ENCODE measurements at places on chromosomes 2 and 18.

DNA sequence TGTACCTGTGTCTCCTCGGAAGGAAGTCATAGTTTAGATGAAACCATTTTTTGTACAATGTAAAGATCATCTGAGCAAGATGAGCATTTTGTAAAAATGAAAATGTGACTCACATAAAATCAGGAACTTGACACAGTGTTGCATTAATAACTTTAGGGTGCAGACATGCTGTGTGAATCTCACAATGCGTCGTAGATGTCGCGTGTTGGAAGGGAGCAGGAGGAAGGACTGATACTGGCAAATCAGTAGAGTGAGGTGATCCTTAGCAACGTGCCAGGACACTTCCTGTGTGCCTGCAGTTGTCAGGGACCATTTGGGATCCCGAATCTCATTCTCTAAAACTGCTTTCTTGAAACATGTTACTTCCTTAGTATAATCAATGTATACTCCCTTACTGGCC, 103.1 kb downstream of the SH3BP4 start:
- DNase-seq, result no peak

DNA sequence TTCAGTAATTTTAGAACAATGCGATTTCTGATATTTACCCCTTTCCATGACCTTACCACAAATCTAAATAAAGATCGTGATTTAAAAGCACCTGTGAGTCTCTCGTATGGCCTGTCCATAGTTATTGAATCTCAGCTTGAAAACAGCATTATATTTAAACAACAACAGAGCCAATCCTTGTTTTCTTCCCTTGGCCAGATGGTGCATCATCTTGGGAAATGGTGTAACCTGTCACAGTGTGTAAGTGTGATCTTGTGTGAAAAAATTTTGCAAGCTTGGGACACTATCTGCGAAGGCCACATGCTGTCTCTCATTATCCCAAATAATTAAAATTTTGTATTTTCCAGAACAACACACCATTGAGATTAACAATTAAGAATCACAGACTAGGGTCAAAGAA, 262.7 kb upstream of the SPHKAP start:
- no peak for DNase-seq

GRCh38 chr2:199378948-199379650, 78.6 kb downstream of the SATB2 start:
- no peak for DNase-seq

DNA sequence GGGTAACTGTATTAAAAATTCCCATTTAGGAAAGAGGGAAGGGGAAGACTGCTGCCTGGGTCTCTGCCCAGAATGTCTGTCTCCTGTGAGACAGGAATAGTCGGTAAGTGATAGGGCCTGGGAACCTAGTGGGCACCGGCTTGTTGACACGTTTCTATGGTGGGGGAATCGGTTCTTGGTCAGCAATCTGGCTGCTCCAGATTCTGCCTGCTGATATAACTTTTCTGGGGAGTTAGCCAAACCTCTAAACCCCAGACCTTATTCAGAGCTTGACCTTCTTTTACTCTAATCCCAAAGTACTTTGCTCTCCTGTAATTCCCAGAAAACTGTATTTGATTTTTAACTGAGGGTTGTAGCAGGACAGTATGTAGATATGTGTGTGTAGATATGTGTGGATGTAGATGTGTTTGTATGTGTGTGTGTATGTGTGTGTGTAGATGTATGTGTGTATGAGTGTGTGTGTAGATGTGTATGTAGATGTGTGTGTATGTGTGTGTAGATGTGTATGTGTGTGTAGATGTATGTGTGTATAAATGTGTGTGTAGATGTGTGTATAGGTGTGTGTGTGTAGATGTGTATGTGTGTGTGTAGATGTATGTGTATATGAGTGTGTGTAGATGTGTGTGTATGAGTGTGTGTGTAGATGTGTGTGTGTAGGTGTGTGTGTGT, 61.8 kb upstream of the TXNDC2 start:
- DNase-seq, result no peak

DNA sequence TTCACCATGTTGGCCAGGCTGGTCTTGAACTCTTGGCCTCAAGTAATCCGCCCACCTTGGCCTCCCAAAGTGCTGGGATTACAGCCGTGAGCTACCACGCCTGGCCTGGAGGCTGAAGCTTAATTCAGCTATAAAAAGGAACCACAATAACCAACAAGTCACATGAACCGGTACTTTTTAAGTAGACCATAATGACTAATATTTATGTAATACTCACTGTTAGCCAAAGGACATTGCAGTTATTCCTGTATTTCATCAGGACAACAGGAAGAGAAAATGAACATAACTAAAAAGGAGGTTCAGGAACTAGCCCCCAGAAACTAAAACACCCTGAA, 49.0 kb upstream of the TMEM87B start:
- no peak for DNase-seq
